ENCODE measurements at places on chromosomes 13 and 19. TPM values are rescaled to one million over a fixed set of nuclear protein-coding genes. Genes with fewer than 3 reads are reported as not detected.

GRCh38 chr19:40262422-40262821 is 22.7 kb downstream of the AKT2 start:
- no peak for DNase-seq

DNA sequence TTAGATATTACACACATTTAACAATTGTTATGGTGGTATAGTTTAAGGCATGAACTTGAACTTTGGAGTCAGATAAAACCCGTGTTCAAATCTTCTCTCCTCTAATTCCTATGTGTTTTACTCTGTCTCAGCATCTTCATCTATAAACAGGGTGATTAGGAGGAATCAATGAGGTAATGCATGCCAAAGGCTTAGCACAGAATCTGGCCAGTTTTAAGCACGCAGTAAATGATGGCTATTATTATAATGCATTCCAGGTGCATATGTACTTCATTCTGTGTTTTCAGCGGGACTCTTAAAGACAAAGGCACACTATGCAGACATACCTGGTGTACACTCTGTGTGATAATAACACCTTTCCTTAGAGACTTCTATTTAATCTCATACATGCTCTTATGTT is 88.0 kb upstream of the FRY start:
- DNase-seq: no peak

GRCh38 chr13:40187324-40187795 is 479.1 kb downstream of the FOXO1 start:
- DNase-seq: no peak

MFSD12 gene
- total RNA-seq: 21.8 TPM

CEP89 gene
- total RNA-seq: 9.2 TPM

EBPL gene
- total RNA-seq: 6.9 TPM

- no peak for DNase-seq
These were observed 64.7 kb downstream of the COL4A2 start for GRCh38 chr13:110371550-110372465.

DNA sequence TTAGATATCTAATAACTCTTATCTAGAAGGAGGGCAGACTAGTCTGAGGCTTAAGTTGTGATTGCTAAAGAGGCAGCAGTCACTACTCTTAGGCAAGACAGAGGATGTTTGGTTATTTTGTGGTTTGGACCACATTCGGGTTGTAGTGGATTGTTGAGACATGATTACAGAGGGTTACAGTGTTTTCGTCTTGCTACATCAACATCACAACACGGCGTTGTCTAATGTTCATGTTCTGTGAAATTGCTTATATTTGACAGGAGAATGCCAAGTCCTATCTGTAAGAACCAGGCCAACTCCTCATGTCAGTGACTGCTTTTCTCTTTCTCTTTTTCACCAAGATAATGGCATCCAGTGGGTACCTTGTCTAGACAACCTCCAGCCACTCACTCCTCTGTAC is 16.8 kb upstream of the TM9SF2 start:
- DNase-seq: no peak

NTN5 gene
- total RNA-seq: not detected

TNFRSF19 gene
- 41.6 TPM for total RNA-seq

DNA sequence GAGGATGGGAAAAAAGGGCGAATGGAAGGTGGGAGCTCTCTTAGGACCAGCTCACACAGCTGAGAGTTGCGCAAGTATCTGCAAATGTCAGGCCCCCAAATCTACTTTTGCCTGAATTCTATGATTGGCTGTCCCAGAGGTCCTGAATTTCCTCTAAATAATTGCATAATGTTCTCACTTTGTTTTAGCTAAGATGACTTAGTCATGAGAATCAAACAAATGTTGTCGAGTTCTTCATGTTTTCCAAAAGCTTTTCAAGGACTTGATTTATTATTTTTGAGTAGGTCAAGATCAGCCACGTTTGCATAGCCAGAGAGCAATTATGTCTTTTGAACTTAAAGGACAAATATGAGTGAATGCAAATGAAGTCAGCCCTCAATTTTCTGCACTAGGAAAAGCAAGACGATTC is 246.6 kb upstream of the MAB21L1 start:
- DNase-seq: no peak

GRCh38 chr13:73399347-73400216 is 340.8 kb downstream of the KLF5 start:
- DNase-seq: no peak

DNA sequence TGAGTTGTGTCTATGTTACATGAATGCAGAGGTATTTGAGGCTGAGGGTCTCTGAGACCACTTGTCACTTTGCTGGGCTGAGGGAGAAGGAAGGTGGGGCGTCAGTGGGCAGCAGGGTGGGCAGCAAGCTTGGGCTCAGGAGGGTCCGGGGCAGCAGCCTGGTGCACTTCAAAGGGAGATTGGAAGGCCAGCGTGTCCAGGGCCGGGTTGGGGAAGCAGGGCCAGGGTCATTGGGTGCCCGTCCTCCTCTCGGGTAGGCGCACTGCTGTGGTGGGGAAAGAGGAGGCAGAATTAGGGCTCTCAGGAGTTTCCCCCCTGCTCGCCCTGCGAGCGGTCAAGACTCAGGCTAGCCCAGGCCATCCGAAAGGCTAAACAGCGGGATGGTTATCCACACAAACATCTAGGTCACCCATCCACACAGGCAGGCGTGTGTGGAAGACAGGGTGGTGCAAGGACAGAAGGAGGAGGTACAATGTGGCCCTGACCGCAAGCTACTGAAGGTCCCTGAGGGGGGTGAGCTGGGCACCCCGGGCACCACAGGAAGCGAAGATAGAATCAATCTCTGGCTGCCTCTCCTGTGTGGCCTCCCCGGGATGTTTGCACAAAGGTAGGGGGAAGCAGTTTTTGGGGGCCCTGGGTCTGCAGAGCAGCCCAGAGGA is 37.7 kb downstream of the MYO9B start:
- DNase-seq: no peak

DNA sequence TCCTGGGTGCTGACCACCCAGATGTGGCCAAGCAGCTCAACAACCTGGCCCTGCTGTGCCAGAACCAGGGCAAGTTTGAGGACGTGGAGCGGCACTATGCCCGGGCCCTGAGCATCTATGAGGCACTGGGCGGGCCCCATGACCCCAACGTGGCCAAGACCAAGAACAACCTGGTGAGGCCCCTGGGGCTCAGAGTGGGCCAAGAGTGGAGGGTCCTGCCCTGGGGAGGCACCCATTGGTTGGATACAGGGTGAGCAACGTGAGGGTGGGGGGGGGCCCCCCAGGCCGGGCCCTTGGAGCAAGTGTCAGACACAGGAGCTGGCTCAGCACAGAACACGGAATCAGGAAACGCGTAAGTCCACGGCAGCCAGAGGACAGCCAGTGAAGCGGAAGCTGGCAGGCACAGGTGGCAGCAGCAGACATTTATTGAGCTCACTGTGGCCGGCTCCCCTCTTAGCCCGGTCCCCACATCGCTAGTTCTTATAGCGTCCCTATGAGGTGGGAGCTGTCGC is 8.9 kb downstream of the KLC3 start:
- DNase-seq: no peak

GRCh38 chr19:19531951-19532805 is 3.5 kb downstream of the YJEFN3 start:
- DNase-seq: peak; percentile 93

DNA sequence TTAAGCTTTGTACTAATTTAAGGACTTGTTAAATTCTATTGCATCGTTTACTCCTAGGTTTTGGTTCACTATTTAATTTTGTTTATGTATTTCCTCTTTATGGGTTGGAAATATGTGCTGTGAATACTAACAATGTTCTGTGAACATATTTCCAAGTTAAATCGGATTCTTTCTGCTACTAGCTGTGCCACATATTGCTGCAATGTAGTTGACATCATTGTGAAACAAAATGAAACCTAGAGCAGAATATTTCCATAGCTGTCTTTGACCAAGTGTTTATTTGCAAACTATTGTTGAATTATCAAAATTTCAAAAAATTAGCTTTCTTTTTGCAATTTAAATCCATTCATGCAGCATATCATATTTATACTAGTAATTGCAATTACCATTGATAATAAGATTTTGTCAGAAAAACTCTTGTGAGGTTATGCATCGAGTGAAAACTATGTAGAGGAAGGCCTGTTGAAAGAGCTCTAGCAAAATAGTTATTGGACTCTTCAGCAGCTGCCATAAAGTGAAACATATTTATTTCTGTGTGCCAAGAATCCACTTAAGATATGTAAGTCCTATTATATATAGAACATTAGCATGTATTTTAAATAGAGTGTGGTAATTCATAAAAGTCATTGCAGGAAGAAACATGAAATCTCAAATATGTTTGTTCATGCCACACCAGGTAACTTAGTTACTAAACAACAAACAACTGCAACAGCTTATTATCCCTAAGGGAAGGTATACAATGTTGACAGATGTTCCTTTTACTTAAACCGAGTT is 575.1 kb downstream of the SLITRK6 start:
- no peak for DNase-seq

GRCh38 chr19:16637535-16637934 is 9.5 kb upstream of the MED26 start:
- no peak for DNase-seq

DNA sequence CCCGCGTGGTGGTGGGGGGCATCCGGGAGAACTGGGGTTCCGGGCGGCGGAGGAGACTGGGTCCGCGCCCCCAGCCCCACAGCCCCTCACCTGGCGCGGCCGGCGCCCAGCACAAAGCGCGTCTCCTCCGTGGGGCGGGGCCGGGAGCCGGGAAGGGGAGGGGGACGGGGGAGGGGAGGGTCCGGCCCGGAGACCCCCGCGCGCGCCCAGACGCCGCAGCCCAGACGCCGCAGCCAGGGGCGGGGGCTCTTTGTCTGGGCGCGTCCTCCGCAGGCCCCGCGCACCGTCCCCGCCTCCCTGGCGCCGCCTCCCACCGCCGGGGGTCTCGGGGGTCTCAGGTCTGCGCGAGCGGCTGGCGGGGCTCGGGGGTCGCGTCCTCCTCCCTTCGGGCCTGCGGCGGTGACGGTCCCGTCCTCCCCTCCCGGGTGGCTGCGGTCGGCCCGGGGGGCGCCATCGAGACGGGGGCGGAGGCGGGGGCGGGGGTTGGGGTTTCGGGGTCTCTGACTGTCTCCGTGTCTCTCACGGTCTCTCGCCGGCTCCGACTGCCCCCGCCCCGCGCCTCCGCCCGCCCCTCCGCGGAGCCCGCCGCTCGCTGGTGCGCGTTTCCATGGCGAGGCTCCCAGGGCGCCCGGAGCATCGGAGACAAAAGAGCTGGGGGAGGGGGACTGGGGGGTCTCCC is at the start of gene PLPPR3:
Gene PLPPR3, minus strand, starts transcription at position 131 of the 679 bp plus-strand sequence. CDS start 396 bp downstream, outside the sequence.
- DNase-seq: no peak

ZNF578 gene
- total RNA-seq: 2.2 TPM

LRRC63 gene
- 0.17 TPM for total RNA-seq

CPT1C gene
- total RNA-seq: 3.1 TPM

- no peak for DNase-seq
These were observed 100.6 kb upstream of the FRY start for GRCh38 chr13:31930901-31931522.

AMER2 gene
- not detected for total RNA-seq

CEACAM7 gene
- total RNA-seq: not detected

SHD gene
- total RNA-seq: not detected

DCAF15 gene
- total RNA-seq: 18.2 TPM

- peak; percentile 66 for DNase-seq
These were observed 30.3 kb upstream of the SEMA6B start for GRCh38 chr19:4589579-4590410.

DNA sequence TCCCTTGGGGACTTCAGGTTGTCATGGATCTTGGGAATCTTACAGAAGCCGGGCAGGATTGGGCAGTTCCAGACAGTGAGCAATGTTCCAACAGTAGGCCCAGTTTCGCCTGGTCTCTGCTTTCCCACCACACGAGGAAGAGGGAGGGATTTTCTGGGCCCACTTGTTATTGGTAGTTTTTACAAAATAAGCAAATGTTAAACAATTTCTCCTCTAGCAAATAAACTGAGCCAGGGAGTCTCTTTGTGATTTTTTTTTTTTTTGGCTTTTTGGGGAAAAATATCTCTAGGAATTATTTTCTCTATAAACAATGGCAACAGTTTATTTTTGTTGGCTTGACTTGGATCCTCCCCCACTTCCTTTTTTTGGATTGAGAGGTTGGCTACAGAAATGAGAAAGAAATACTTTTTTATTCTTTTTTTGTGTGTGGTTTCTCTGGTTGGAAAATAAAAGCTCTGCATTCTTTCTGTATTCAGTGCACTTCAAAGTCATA is 89.3 kb downstream of the TM9SF2 start:
- DNase-seq: no peak

GRCh38 chr19:1540365-1540925 is 16.6 kb downstream of the PLK5 start:
- peak; percentile 48 for DNase-seq

- DNase-seq: no peak
These were observed 29.1 kb upstream of the NCCRP1 start for GRCh38 chr19:39167461-39168257.

GRCh38 chr19:43895727-43896308 is 39.3 kb downstream of the ZNF45 start:
- no peak for DNase-seq

GRCh38 chr13:79659121-79659521 is 178.2 kb downstream of the NDFIP2 start:
- peak; percentile 69 for DNase-seq

DNA sequence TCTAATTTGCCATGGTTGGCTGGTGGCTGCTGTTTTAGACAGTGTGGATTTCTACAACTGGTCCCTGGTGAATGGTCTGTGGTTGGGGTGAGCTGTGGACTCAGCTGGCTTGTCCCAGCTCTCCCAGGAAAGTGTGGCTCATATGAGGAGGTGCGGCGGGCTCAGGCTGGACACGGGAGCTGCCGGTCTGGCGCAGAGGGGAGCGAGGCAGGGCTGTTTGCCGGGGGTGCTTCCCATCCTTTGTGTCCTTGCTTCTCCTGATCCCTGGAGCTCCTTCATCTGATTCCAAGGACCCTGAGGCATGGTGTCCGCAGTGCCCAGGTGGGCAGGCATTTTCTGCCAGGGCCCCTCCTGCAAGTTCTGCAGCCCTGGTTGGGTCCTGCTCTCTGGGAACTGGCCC is 104.9 kb downstream of the TEX29 start:
- DNase-seq: no peak

GRCh38 chr13:77810430-77810829 is 108.2 kb downstream of the EDNRB start:
- DNase-seq: no peak

IGSF23 gene
- total RNA-seq: not detected

GIPC3 gene
- 1.9 TPM for total RNA-seq

- no peak for DNase-seq
These were observed 8.4 kb downstream of the NPHS1 start for GRCh38 chr19:35843676-35844481.

Data from left ventricle myocardium superior (tissue), 1 donor.